ENCODE measurements at places on chromosomes 6 and 20. TPM values are rescaled to one million over a fixed set of nuclear protein-coding genes. Genes with fewer than 3 reads are reported as not detected.

DNA sequence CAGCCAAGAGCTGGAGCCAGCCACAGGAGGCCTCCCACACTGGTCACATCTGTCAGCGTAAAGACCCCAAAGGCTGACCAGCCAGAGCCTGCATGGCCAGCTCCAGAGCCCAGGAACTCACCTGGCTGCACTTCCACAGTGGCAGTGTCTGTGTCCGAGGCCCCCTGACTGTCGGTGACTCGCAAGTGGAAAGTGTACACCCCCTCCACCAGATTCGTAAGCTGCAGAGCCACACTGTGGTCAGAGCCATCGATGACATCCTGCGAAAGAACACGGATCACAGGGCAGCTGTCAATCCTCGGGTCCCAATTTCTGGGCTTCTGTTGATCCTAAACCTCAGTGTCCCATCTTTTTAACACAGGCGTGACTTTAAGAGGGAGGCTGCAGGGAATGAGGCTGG, 69.3 kb downstream of the ALDH5A1 start:
- no peaks in the 10 kb centered on the region for H3K27me3 ChIP-seq
- DNase-seq: no peak

GRCh38 chr6:8065519-8065911, 1.3 kb upstream of the BLOC1S5 start:
- no peaks in the 10 kb centered on the region for H3K4me1 ChIP-seq
- no peak for DNase-seq
- H3K4me3 ChIP-seq: no peak overlapping the region
- H3K27ac ChIP-seq: no peak overlapping the region
- H3K27me3 ChIP-seq: no peaks in the 10 kb centered on the region

- H3K36me3 ChIP-seq: no peaks in the 10 kb centered on the region
- no peak overlapping the region for H3K4me3 ChIP-seq
- no peak overlapping the region for H3K27ac ChIP-seq
- no peaks in the 10 kb centered on the region for H3K27me3 ChIP-seq
- no peaks in the 10 kb centered on the region for H3K4me1 ChIP-seq
These were observed 150.0 kb downstream of the QKI start for GRCh38 chr6:163564534-163564933.

Gene IMPG1
- not detected for total RNA-seq

GRCh38 chr20:63577317-63577894, 3.4 kb upstream of the HELZ2 start:
- peaks cover 26% of the 10 kb centered on the region for H3K4me1 ChIP-seq
- no peaks in the 10 kb centered on the region for H3K36me3 ChIP-seq
- H3K27me3 ChIP-seq: no peaks in the 10 kb centered on the region
- no peak for DNase-seq
- no peak overlapping the region for H3K4me3 ChIP-seq
- H3K27ac ChIP-seq: no peak overlapping the region

GRCh38 chr20:58625585-58625984, 25.5 kb upstream of the STX16 start:
- no peaks in the 10 kb centered on the region for H3K36me3 ChIP-seq
- H3K27me3 ChIP-seq: no peaks in the 10 kb centered on the region
- no peak overlapping the region for H3K4me3 ChIP-seq
- DNase-seq: no peak
- H3K4me1 ChIP-seq: peaks cover 10% of the 10 kb centered on the region

GRCh38 chr6:168396561-168396960, 44.4 kb upstream of the SMOC2 start:
- no peaks in the 10 kb centered on the region for H3K36me3 ChIP-seq
- no peak overlapping the region for H3K27ac ChIP-seq
- H3K4me1 ChIP-seq: no peaks in the 10 kb centered on the region
- DNase-seq: no peak
- no peak overlapping the region for H3K4me3 ChIP-seq
- no peaks in the 10 kb centered on the region for H3K27me3 ChIP-seq

DNA sequence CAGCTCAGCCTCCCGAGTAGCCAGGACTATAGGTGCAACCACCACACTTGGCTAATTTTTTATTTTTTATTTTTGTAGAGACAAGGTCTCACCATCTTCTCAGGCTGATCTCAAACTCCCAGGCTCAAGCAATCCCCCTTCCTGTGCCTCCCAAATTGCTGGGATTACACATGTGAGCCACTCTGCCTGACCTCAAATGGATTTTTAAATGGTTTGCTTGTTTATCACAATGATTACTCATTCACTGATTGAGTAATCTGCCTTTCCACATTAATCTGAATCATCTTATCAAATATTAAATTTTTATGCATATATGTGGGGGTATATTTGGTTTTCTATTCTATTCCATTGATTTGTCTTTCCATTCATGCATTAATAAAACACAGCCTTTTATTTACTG, 9.4 kb upstream of the KHDC1L start:
- no peak overlapping the region for H3K4me3 ChIP-seq
- H3K4me1 ChIP-seq: no peaks in the 10 kb centered on the region
- DNase-seq: no peak
- H3K36me3 ChIP-seq: no peaks in the 10 kb centered on the region

Gene CLPSL2
- total RNA-seq: not detected

Gene MOCS1
- 12.0 TPM for total RNA-seq

Gene DNMT3B
- 2.2 TPM for total RNA-seq

GRCh38 chr6:151284548-151285017, 44.8 kb downstream of the AKAP12 start:
- DNase-seq: no peak
- no peaks in the 10 kb centered on the region for H3K36me3 ChIP-seq
- H3K27me3 ChIP-seq: no peaks in the 10 kb centered on the region
- H3K4me1 ChIP-seq: peaks cover 17% of the 10 kb centered on the region

Gene CALHM4
- total RNA-seq: not detected

- no peak for DNase-seq
- H3K27me3 ChIP-seq: no peaks in the 10 kb centered on the region
- H3K4me3 ChIP-seq: no peak overlapping the region
- H3K4me1 ChIP-seq: no peaks in the 10 kb centered on the region
- H3K36me3 ChIP-seq: no peaks in the 10 kb centered on the region
- no peak overlapping the region for H3K27ac ChIP-seq
These were observed 461.2 kb downstream of the EPM2A start for GRCh38 chr6:145274083-145274482.

DNA sequence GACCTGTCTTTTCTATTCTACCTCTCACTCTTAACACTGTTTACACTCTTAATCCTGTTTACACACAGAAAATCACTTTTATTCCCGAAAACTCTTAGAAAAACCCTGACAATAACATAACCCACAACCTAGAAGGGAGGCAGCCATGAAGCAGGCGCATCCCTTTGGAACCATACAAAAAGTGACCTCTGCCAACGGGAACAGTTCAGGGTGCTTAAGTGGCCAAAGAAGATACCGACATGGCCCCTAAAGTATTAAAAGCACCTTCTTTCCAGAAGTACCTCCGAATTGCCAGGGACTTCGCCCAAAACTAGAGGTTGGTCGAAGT, 490 bp downstream of the MMUT start:
- H3K27me3 ChIP-seq: no peaks in the 10 kb centered on the region
- H3K36me3 ChIP-seq: no peaks in the 10 kb centered on the region
- peak overlapping the region; percentile 73 for H3K4me3 ChIP-seq
- H3K27ac ChIP-seq: peak overlapping the region; percentile 98

DNA sequence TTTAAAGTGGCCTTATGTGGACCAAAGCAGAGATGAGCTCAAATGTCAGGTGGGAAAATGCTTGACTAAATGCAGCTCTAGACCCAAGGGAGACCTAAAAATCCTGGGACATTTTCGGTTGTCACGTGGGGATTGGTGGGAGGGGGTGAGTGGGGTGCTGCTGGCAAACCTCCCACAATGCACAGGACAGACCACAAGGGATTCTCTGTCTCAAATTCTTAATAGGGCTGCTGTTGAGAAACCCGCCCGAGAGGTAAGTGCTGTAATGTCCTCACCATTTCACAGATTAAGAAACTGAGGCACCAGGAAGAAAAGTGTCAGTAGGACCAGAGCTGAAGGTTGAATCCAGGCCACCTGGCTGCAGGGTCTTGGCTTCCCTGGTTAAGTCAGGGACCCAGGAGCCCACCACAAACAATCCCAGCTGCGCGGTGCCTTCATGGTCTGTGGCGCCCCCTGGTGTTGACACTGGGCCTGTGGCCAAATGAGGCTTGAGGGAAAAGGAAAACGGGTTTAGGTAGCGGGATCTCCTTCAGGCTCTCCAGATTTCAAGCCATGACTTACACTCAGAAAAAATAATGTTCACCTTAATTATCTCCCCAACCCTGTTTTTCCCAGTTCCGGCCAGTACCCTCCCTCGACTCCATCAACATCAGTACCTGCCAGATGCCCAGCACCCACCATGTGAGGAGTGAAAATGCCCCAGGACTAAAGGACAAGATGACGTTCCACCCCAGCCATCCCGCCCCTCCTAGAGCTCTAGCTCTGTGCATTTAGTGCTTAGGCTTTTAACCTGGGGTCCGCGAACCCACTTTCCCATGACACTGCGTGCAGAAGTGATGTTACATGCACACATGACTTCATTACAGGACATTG, 7.2 kb downstream of the HLA-G start:
- no peaks in the 10 kb centered on the region for H3K4me1 ChIP-seq
- no peak for DNase-seq
- H3K36me3 ChIP-seq: no peaks in the 10 kb centered on the region
- no peak overlapping the region for H3K27ac ChIP-seq
- no peak overlapping the region for H3K4me3 ChIP-seq

DNA sequence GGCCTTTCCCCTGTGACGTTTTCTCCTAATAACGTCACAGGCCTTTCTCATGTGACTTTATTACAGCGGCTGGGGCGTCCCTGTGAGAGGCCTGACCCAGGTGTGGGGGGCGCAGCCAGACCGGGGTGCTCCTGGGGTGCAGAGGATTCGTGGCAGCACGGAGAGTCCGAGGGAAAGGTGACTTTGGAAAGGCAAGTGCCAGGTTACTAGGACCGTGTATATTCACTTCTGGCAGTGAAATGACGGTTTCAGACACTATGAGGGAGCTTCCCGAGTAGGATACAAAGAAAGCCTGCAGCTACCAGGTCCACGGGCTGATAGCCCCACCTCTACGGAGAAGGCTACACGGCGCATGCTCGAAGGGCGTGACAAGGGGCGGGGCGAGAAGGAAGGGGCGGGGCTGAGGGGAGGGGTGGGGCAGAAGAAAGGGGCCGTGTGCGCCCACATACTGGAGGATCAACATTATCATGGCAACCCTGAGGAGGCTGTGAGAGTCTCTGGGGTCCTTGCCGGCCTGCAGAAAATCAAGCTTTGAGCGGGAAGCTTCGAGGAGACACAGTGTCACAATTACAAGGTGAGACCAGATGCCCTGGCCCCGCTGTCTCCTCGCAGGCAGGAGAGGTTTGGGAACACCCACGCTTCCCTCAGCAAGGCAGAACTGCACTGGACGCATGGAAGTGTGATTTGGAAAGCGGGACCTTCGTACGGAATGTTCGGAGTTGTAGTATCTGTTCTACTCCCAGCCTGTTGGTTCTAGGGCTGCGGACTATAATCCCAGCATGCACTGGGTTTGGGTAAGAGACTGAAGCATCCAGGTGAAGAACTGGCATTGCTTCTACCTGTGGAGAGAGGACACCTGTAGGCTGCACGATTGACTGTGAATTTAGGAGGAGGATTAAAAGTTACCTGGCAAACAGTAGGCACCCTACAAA, 54.4 kb upstream of the ZNF337 start:
- peaks cover 14% of the 10 kb centered on the region for H3K4me1 ChIP-seq
- DNase-seq: no peak

- no peak overlapping the region for H3K27ac ChIP-seq
- no peak for DNase-seq
- H3K36me3 ChIP-seq: no peaks in the 10 kb centered on the region
- no peaks in the 10 kb centered on the region for H3K4me1 ChIP-seq
- no peak overlapping the region for H3K4me3 ChIP-seq
These were observed 156.7 kb upstream of the CCN2 start for GRCh38 chr6:132107896-132108295.

Gene FNDC1
- not detected for total RNA-seq

DNA sequence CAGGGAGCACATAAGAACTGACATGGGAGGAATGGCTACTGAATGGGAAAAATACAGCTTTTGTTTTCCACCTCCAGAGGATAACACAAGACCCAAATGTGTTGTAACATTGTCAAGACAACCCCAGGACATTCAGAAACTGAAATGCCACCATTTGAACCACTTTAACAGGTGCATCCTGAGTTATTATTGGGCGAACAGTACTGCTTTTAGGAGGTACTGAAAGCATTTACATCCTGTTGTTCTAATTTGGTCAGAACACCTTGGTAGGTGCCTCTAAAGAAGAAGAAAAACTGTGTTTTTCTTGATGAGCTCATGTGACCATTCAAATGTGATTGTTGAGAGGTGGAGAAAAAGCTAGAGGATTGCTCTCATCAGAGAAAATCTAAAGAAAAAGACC, 6.4 kb upstream of the TXNDC5 start:
- H3K36me3 ChIP-seq: no peaks in the 10 kb centered on the region
- H3K27me3 ChIP-seq: no peaks in the 10 kb centered on the region
- H3K4me1 ChIP-seq: peaks cover 4% of the 10 kb centered on the region
- DNase-seq: no peak
- H3K27ac ChIP-seq: no peak overlapping the region
- H3K4me3 ChIP-seq: no peak overlapping the region

DNA sequence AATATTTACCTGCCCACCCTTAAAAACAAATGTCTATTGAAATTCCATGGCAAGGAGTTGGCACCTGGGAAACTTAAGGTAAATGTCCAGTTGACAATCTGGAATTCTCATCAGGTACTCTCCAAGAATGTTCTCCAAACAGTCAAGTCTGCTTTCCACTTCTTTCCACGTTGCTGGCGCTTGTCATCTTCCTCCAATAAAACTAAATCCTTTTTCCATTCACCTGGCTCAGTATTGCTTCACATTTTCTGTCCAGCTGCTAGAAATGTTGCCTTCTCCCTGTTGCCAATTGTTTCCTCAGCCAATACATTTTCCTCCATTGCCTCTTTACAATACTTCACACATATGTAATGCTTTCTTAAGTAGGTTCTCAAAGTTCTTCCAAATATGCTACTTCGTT, 1288.1 kb upstream of the MAP3K7 start:
- H3K36me3 ChIP-seq: no peaks in the 10 kb centered on the region
- H3K4me3 ChIP-seq: no peak overlapping the region
- H3K27ac ChIP-seq: no peak overlapping the region

Gene ZNF334
- 0.70 TPM for total RNA-seq

Gene DEFB124
- total RNA-seq: not detected

DNA sequence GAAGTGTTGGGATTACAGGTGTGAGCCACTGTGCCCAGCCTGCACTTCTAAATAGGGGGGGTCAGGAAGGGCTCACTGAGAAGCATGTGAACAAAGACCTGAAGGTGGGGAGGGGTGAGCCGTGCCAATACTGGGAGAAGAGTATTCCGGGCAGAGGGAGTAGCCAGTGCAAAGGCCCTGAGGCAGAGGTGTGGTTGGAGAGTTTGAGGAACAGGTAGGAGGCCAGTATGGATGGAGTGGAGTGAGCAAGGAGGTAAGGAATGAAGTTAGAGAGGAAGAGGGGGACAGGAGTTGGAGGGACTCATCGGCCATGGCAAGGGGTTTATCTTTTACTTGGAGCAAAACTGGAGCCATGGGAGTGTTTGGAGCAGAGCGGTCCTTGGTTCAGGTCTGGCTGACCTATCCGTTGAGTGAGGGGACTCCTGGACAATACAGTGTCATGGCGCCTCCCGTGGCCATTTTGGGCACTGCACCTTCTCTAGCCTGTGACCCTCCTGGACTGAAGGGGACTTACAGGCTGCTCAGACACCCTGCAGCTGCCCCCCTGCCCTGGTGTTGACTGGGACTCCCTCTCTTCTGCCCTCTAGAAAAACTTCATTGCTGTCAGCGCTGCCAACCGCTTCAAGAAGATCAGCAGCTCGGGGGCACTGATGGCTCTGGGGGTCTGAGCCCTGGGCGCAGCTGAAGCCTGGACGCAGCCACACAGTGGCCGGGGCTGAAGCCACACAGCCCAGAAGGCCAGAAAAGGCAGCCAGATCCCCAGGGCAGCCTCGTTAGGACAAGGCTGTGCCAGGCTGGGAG, 12.1 kb downstream of the FOXS1 start:
- no peak overlapping the region for H3K27ac ChIP-seq
- no peak overlapping the region for H3K4me3 ChIP-seq
- H3K36me3 ChIP-seq: no peaks in the 10 kb centered on the region
- H3K27me3 ChIP-seq: no peaks in the 10 kb centered on the region
